Stimulated activated CD4-positive, alpha-beta T cell treated with anti-CD3 and anti-CD28 coated beads, TNF-alpha, amount 100 ng/mL, for 24 hours (primary cell): ENCODE measurements at places on chromosomes 16 and 17.

- DNase-seq = no peak
Observed at GRCh38 chr16:29757950-29758466, 12.2 kb upstream of the C16orf54 start.

GRCh38 chr17:64459284-64459747 is 10.4 kb downstream of the MILR1 start:
- no peak for DNase-seq

GRCh38 chr16:83899272-83899897 is 470 bp downstream of the MLYCD start:
- peak; percentile 29 for DNase-seq

GRCh38 chr16:78553268-78554039 is 454.0 kb downstream of the WWOX start:
- no peak for DNase-seq

GRCh38 chr17:83203472-83204221 is 124.2 kb downstream of the METRNL start:
- DNase-seq = no peak

GRCh38 chr17:15651583-15652110 is 32.1 kb upstream of the FBXW10B start:
- peak; percentile 26 for DNase-seq

DNA sequence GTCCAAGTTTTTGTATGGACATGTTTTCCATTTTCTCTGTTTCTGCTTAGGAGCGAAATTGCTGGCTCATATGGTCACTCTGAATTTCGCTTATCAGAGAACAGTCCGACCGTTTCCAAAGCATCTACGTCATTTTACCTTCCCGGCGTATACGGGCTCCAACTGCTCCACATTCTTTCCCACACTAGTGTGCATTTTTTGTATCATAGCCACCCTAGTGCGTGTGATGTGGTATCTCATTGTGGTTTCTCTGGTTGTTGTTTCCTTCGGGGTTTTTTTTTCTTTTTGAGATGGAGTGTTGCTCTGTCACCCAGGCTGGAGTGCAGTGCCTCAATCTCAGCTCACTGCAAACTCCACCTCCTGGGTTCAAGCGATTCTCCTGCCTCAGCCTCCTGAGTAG is 31.0 kb upstream of the BHLHA9 start:
- DNase-seq = no peak

GRCh38 chr16:85699628-85700027 is 10.9 kb upstream of the GINS2 start:
- no peak for DNase-seq

DNA sequence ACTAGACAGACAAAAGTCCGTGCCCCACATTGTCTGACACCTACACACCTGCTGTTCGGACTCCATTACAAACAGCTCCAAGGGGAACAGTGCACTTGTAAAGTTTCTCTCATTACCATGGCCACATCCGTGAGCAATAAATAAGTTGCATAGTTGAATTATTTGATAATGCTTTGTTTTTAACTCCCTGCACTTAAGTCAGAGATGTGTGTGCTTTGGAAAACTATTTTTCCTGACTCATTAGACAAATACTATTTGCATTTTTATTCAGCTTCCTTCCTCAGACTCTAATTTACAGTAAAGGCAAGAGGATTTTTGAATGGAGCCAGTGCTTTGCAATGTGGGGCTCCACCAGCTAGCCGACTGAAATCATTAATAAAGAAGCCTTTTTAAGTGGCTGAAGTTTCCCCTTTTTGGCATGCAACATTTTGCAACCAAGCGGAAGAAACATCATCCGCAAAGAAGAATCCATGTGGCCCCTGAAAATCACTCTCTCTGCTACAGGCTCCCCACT is 6.5 kb upstream of the CCL2 start:
- DNase-seq = no peak

GRCh38 chr16:84531671-84532111 is 27.2 kb upstream of the MEAK7 start:
- no peak for DNase-seq

DNA sequence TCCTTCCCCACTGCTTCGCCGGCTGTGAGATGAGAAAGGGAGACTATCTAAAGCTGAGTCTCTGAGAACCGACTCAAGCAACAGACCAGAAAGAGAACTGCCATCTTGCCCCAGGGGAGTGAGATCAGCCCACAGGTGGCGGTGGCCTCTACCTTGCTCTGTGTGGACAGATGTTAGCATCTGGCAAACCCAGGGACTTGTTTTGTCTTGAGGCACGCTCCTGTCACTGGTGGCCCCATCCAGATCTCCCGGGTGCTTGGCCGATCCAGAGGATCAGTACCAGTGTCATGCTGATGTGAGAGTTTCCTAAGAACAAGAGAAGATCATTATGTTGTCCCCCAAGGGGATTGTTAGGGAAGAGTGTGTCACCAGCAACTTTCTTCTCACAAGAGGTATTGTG is 101.4 kb downstream of the CACNG3 start:
- DNase-seq = no peak

- no peak for DNase-seq
Observed at GRCh38 chr17:80474231-80474960, 2.0 kb downstream of the NPTX1 start.

- no peak for DNase-seq
Observed at GRCh38 chr17:27423651-27424050, 32.6 kb upstream of the KSR1 start.

- DNase-seq = no peak
Observed at GRCh38 chr17:82338858-82339633, 5.5 kb upstream of the SECTM1 start.

- no peak for DNase-seq
Observed at GRCh38 chr17:39306509-39307212, 80.9 kb upstream of the STAC2 start.
